ENCODE measurements at places on chromosomes 12 and 14.

GRCh38 chr12:70049596-70050360 lies 193.5 kb upstream of the CNOT2 start:
- no peak for DNase-seq

- DNase-seq: no peak
These were observed 37.5 kb downstream of the ACACB start for GRCh38 chr12:109153821-109154441.

DNA sequence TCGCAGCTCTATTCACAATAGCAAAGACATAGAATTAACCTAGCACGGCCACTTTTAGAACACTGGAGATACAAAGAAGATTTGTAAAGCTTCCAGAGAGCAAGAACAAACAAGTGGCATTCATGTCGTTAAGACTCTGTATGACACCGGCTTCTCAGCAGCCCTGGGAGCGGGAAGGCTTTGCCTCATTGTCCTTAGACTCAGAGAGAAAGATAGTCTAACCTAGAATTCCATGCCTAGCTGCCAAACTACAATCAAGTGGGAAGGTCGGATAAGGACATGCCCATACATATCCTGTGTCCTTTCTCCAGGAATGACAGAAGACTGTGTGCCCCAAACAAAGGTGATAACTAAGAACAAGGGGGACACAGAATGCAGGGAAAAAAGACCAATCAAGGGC lies 1038.3 kb downstream of the BCL11B start:
- no peak for DNase-seq

DNA sequence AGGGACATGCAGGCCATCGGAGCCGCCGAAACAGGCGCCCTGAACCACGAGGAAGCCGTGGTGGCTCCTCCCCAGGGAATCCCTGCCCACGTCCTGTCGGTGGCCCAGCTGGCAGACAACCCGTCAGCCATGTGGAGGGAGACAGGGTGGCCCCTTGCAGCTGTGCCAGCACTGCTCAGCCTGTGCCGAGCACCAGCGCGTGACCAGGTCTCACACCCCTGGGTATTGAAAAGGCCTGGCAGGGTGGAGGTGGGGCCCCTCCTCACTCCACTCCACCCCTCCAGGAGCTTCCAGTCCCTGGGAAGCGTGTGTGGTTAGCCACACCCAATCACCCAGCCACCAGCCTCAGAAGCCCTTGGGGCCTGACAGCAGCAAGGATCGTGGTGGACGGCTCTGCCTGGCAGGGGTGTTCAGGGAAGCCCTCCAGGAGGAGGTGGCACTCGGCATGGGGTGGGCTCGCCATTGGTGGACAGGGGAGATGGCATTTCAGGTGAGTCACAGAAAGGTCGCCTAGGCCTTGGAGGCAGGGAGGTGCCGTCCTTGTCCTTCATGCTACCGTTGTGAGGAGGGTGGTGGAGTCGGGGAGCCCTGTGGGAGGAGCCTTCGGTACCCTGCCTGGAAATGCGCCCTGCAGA lies 12.3 kb upstream of the DLK1 start:
- DNase-seq: no peak

DNA sequence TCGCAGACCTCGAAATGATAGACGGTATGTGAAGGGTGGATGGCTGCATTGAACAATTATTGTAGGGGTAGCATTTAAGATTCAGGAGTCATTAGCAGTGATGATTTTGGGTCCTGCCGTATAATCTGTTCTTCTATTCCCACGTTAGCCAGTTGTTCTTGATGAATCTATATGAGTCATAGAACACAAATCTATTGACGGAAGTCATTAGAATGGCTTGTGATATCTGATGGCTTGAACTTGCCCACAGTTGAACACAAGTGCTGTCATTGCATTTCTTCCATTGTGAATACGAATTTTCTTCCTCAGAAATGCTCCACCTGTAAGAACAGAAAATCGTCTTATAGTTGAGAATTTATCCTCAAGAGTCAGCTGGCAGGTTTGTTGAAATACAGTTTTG lies 1.9 kb downstream of the SRSF5 start:
- no peak for DNase-seq

DNA sequence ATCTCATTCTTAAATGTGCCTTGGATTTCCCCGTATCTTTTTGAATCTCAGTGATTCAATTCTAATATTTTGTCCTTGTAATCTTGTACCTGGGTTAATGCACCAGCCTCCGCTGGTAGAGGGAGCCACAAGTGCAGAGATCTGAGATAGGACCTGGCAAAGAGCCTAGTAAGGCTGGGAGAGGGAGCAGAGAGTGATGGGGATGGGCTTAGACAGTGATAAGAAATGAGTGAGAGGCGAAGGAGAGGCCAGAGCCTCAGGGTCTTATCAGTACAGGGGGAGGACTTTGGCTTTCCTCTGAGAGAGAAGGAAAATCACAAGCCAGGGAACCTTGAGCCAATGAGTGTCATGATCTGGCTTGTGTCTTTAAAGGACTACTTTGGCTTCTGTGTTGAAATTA lies 30.5 kb upstream of the LMNTD1 start:
- DNase-seq: no peak
